ENCODE measurements at places on chromosomes 5 and 9. TPM values are rescaled to one million over a fixed set of nuclear protein-coding genes. Genes with fewer than 3 reads are reported as not detected.

The ADAMTSL2 gene
- not detected for total RNA-seq

The FBN2 gene
- not detected for total RNA-seq

The PCAT7 gene
- not detected for total RNA-seq

The CSF1R gene
- 0.59 TPM for total RNA-seq

The PCDHA11 gene
- total RNA-seq, result not detected

The NR5A1 gene
- not detected for total RNA-seq

The ZCCHC7 gene
- total RNA-seq, result 20.7 TPM

The TAL2 gene
- total RNA-seq, result not detected

The SMIM3 gene
- total RNA-seq, result 18.6 TPM

The CCL27 gene
- not detected for total RNA-seq

The MELK gene
- total RNA-seq, result 39.7 TPM

The PCDHA6 gene
- not detected for total RNA-seq

The PCDHGC3 gene
- total RNA-seq, result 0.07 TPM

The PTGES2 gene
- 74.4 TPM for total RNA-seq

The IL4 gene
- total RNA-seq, result 12.7 TPM

The CYLC2 gene
- not detected for total RNA-seq

The GBA2 gene
- 63.1 TPM for total RNA-seq

The ZNF454 gene
- not detected for total RNA-seq

The COL5A1 gene
- total RNA-seq, result 0.15 TPM

The APBA1 gene
- total RNA-seq, result 12.8 TPM

The PCDHGB7 gene
- 0.07 TPM for total RNA-seq

The PCDHB9 gene
- total RNA-seq, result not detected

The PCDHGA6 gene
- total RNA-seq, result 0.80 TPM

The CDH9 gene
- not detected for total RNA-seq

The TXNDC8 gene
- not detected for total RNA-seq

The THOC3 gene
- total RNA-seq, result 67.5 TPM

The FOXI1 gene
- total RNA-seq, result not detected

The DDX4 gene
- 0.83 TPM for total RNA-seq

The INSYN2B gene
- total RNA-seq, result not detected

The CORO2A gene
- 3.9 TPM for total RNA-seq

The DNAI1 gene
- not detected for total RNA-seq

The LCN2 gene
- total RNA-seq, result not detected

The TDRD7 gene
- total RNA-seq, result 15.7 TPM

The CYSRT1 gene
- total RNA-seq, result 0.27 TPM

The GDF9 gene
- 0.22 TPM for total RNA-seq

The HTR4 gene
- not detected for total RNA-seq
